ENCODE measurements at places on chromosomes 2 and 18.

GRCh38 chr2:217832987-217833386 lies 169.8 kb downstream of the TNS1 start:
- no peak for DNase-seq

GRCh38 chr2:96253006-96253405 lies 12.8 kb downstream of the TMEM127 start:
- DNase-seq = no peak

DNA sequence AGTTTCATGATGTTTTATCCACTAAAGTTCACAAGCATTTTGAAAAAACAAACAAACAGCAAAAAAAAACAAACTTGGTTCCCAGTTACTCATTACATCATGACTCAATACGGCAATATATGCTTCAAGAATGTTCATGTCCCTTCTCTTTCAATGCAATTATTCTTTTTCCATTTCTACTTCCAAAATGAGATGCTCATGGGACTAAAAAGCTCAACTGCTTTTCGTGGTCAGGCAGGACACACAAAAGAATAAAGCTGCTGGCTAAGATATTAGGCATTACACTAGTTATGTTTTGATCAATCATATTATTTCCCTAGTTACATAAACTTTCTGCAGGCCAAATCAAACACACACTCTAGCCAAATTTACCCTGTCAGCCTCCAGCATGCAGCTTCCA lies 301.3 kb downstream of the EPHA4 start:
- no peak for DNase-seq

DNA sequence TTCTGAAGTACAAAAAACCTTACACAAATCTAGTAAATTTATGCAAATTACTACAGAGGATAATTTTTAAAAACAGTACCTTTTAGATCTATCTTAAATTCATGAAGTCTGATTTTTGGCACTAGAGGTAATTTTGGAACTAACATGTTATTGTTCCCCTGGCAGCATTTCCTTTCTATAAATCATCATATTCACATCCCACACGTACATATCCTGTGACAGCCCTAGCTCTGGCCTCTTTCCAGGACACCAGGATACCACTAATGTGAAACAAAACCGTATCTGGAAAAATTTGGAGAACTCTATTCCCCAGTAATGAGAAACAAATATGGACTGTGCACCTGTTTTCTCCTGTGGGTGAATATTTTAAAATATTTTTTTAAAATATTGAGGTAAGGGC lies 14.0 kb upstream of the BIRC6 start:
- no peak for DNase-seq

GRCh38 chr2:12918835-12919445 lies 202.2 kb downstream of the TRIB2 start:
- DNase-seq = no peak

DNA sequence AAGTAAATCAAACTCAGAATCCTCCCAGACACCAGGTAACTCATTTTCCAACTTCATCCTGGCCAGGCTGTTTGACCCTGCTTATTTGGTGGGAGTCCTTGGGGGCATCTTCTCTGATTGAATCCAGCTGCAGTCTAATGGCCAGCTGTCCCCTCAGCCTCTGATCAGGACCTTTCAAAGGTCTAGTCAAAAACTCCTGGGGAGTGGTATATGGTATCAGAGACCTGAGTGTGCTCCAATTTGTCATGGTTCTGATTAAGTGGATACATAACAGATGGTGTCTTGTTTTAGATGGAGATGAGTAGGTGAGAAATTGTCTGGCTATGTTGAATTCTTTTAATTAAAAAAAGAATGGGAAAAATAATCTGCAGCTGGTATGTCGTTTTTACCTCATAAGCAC lies 842.6 kb upstream of the ACVR2A start:
- no peak for DNase-seq

GRCh38 chr18:23245461-23245860 lies 110.2 kb downstream of the CABLES1 start:
- no peak for DNase-seq

DNA sequence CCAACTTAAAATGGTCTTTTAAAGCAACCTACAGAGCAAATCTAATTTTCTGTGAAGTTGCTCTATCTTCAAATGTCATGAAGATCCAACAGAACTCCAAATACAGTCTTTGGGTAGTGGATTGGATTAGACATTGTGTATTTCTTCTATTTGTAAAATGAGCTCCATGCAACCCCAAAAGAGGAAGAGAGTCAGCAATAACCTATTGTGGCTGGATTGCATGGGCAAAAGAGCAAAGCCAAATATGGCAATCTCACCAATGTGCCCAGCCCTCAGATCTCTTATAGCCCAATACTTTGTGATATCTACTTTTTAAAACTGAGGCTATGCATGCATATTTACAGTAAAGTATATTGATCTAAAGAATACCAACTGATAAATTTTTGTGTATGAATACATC lies 146.3 kb downstream of the TXNL1 start:
- no peak for DNase-seq

DNA sequence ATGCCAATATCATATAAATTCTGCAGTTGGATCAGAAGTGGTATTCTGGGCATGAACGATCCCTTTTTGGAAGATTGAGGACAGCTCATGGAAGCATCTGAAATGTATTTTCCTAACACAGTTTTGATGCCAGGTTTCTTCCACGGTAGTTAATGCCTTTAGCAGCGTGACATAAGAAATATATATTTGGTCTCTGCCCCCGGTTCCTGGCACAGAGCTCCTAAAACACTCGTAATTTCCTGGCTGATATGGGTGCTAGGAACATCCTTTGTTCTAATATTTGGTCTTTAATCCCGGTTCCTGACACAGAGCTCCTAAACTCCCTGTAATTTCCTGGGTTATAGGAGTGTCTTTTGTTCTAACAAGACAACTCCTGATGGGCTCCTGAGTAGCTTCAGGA lies 8.2 kb upstream of the CABLES1 start:
- DNase-seq = no peak

DNA sequence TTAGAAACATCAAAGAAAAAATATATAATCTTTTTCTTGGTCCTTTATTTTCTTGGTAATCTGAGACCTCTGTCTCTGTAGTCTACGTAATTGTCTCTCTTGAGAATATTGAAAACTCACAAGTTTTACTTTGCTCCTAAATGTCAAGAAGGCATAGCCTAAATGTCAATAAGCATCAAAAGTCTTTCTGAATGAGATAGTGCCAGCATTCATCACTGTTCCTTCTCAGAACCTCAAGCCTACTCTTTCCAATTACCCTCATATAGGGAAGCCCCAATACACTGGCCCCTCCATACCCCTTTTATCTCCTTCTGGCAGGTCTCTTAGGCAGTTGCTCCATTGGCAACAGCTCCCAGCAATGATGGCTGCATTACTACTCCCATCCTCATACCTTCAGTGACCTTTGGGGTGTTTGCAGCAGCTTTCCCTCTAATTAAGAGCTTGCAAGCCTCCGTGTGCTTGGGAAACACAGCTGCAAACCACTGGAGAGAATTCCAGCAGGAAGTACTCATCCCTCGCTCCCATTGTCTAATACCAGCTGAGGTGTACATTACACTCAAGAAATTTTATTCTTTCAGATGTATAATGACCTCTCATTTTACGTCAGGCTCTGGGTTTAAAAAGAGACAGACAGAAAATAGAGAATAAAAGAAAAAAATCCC lies 95.8 kb downstream of the KYNU start:
- no peak for DNase-seq

DNA sequence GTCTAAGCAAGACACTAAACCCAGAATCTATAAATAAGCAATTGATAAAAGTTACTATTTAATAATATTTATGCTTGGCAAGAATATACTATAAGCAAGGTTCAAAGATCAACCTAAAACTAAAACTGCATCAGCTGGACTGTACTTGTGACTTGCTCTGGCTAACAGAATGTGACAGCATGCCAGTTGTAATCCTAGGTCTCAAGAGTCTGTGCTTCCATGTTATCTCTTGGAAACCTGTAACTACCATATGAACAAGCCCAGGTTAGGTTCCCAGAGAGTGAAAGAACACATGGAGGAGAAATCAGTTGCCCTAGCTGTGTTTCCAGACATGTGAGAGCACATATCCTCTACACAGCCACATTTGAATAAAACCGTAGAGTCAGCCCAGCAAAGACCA lies 297.4 kb downstream of the CDH2 start:
- DNase-seq = no peak

GRCh38 chr2:152432206-152432653 lies 97.3 kb downstream of the FMNL2 start:
- no peak for DNase-seq

- DNase-seq = no peak
Measured at GRCh38 chr2:11169333-11169732, 14.1 kb downstream of the SLC66A3 start.

GRCh38 chr2:63425606-63426005 lies 162.7 kb downstream of the WDPCP start:
- no peak for DNase-seq

- DNase-seq = no peak
Measured at GRCh38 chr2:109098251-109098920, 30.6 kb upstream of the SH3RF3 start.

GRCh38 chr18:29028560-29028959 lies 851.6 kb upstream of the CDH2 start:
- DNase-seq = no peak

GRCh38 chr2:2848621-2849333 lies 517.7 kb upstream of the MYT1L start:
- DNase-seq = no peak

DNA sequence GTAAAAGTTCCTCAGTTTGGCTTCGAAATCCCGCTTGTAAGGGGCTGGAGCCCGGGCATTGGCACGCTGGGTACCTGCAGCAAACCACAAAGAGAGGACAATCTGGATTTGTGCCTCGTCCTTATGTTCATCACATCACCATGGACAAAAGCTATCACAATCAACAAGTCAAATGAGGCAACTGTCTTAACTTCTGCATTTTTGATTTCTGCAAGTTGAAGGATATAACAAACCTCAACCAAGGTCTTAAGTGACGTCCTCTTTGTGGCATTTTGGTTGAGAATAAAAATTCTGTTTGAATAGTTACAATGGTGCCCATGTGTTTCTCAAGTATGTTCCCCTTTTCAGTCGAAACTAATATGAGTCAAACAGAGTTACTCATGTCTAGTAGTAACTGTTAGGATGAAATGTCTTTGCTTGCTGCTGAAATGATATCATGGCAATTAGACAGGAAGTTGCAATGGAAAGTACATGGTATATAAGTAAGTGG lies 70.8 kb upstream of the STK17B start:
- DNase-seq = no peak

DNA sequence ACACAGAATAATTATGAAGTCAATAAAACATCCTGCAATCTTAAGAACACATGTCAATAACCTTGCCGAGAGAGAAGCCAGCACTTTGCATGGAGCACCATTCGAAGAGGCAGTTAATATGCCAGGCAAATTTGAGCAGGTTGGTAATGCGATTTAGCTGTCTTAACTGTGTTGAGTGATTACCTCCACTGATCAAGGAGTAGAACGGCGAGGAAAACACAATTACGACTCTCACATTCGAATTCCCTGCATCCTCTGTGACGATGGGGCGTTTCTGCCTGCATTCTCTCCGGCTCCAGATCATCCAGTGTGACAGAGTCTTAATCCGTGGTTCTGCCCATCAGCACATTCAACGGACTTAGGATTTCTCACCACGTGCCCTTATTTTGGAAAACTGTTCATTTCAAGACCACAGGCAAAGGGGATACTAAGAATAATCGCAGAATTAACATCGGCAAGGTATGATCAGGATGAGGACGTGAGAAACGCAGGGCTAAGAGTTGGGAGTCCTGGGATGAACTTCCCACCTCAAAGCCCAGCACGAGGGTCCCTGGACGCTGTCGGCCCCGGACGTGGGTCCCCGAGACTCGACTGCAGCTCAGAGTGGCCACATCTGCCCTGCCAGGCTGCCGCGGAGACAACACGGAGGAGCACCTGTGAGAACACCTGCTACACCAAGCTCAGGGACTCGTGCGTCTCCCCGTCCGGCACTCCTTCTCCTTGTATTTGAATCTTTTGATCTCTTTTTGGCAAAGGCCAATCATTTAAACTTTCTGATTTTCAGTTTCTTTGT lies 499.2 kb upstream of the SALL3 start:
- DNase-seq = no peak

GRCh38 chr2:37695336-37695735 lies 23.9 kb upstream of the CDC42EP3 start:
- DNase-seq = no peak

DNA sequence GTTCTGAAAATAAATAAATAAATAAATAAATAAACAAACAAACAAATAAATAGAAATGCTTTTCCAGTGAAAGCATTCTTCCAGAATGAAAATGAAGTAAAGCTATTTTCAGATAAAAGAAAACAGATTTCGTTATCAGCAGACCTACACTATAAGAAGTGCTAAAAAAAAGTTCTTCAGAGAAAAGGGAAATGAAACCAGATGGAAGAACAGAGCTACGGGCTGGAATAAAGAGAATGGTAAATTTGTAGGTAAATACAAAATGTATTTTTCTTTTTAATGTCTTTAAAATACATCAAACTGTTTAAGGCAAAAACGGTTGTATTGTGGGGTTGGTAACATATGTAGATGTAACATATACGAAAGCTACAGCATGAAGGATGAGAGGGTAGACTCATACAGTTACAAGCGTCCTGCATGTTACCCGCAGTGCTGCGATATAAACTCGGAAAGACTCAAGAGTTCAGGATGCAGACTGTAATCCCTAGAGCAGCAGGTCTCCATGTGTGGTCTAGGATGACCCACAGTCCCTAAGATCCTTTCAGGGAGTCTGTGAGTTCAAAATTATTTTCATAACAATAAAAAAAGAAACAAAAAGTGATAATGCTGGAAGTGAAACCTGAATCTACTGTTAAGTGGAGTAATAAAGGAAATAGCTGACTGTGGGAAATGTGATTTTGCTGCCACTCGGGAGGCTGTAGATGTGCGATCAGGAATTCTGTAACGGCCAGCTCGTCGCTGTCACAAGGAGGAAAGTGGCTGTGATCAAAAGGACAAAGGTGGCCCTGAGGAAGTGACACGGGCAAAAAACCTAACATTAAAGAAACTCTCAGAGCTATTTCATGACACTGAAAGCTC lies 5.3 kb upstream of the RAB12 start:
- no peak for DNase-seq

GRCh38 chr2:65867446-65867845 lies 435.0 kb upstream of the SPRED2 start:
- no peak for DNase-seq

GRCh38 chr2:73736855-73737779 lies at the start of gene TPRKB:
TSS of gene TPRKB (minus strand) at chr2:73737345. CDS start at chr2:73734569, 2,776 bp downstream.
- DNase-seq = peak; percentile 89

DNA sequence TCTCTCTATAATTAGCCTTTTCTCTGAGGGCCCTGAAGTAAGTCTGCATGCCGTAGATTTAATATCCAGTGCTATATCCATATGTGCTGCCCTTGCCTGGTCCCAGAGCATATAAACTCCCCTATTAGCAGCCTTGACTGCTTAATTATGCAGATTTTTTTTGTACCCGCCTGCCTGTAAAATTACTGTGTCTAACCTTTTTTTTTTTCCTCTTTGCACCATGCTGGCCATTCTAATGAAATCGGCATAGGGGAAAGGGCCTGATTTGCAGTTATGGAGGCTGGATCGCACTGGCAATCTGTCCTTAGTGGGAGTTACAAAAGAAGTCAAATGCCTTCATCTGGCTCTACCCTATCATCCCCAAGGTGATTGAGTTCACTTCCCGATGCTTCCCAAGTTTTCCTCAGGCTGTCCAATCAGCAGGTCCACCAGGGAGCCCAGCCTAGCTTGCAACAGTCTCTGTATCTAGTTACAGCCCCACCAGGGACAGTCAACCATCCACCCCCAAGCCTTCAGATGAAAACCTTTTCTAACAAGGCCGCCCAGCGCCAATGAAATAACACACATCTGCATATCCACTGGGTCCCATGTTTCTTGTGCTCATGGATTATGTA lies 239.0 kb downstream of the ZNF521 start:
- DNase-seq = no peak

- no peak for DNase-seq
Measured at GRCh38 chr2:84458551-84459017, 496 bp downstream of the SUCLG1 start.

- DNase-seq = no peak
Measured at GRCh38 chr2:102337012-102337411, 18.6 kb upstream of the IL18R1 start.
